ENCODE measurements at places on chromosomes 13 and 19.
A peak's percentile ranks its signal among the peaks of the same experiment; 100 is the strongest.

GRCh38 chr19:15038294-15038693 is 11.0 kb upstream of the CASP14 start:
- DNase-seq: no peak

- DNase-seq: no peak
Measured at GRCh38 chr13:99688776-99689175, 187.5 kb downstream of the TM9SF2 start.

DNA sequence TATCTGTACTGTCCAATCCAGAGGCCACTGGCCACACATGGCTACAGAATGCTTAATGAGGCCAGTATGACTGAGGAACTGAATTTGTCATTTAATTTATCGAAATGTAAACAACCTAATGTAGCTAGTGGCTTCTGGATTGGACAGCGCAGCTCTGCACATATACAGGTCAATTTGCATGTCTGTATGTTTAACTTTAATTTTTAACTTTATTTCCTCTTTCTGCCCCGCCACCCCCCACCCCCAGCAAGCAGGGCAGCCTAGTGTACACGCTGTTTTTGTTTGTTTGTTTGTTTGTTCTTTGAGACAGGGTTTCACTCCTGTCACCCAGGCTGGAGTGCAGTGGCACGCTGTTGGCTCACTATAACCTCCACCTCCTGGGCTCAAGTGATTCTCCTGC is 15.5 kb downstream of the ZSWIM9 start:
- DNase-seq: no peak

- no peak for DNase-seq
Measured at GRCh38 chr19:55585658-55586339, 5.2 kb upstream of the ZNF579 start.

DNA sequence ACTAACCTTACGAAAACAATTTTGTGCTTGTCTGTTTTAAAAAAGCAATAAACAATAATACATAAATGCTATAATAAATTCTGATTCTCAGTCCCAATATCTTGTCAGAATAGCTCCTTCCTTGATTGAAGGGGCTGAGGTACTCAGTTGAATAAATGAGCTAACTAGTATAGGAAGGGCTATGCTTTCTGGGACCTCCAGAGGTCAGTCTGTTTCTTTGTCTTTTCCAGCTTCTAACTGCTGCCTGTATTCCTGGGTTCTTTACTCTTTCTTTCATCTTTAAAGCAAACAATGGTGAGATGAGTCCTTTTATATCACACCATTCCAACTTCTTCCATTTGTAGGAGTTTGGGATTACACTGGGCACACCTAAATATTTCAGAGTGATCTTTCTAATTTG is 1297.0 kb upstream of the ATXN8OS start:
- DNase-seq: no peak

- no peak for DNase-seq
Measured at GRCh38 chr13:38590796-38591507, 95.9 kb upstream of the FREM2 start.

- DNase-seq: no peak
Measured at GRCh38 chr19:55311797-55312196, 13.3 kb downstream of the TMEM150B start.

DNA sequence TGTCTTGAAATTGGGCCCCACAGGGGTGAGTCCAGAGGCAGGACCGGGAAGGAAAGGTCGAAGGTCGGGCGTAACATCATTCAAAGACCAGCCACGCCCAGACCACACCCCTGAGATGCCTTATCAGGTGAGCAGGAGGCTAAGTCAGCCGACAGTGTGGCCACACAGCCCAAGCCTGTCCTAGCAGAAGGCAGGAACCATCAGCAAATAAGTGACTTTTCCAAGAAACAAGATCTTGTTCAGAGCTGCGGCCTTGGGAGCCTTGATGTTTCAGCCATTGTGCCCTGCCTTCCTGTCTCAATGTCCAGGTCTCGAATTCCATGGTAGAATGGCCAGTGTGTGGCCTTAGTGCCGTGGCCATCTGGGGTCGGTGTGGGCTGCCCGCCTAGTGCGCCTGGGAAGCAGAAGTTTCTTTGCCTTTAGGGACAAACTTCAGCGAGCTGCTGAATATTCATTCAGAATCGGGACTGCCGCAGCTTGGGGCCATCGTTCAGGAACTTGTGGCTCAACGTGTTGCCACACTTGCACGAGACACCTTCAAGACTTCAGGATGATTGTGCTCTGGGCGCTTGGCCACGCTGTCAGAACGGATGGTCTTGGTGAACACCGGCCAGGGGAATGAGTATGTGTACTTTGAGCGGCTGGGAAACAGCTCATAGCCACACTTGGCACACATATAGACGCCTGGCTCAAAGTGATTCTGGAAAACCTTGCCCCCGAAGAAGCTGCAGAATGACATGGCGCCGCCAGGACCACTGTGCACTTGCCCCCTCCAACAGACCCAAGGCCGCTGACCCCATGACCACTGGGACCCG is 6.1 kb upstream of the IFNL4 start:
- DNase-seq: no peak

DNA sequence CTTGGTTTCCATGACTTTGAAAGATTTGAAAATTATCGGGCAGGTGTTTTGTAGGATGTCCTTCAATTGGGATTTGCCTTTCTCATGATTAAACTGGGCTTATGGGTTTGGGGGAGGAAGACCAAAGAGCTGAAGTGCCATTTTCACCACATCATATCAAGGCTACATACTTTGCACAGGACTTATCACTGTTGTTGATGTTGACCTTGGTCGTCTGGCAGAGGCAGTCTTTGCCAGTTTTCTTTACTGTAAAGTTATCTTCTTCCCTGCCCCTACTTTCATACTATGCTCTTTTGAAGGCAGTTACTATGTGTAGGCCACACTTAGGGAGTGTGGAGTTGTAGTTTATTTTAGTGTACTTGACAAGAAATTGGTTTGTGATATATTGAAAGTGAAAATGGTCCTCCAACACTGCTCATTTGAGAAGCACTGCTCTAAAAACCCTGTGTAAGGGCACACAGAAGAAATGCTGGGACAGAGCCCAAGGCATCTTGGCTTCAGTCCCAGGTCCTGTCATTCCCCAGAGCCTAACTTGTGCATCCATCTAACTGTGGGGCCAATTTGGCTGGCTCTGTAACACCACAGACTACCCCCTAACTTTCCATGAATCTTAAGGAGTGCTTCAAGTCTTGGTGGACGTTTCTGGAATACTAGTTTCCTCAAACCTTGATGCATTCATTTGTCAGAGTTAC is 384.9 kb downstream of the KCNRG start:
- no peak for DNase-seq

GRCh38 chr19:49019242-49019932 is 2.5 kb upstream of the LHB start:
- DNase-seq: no peak

DNA sequence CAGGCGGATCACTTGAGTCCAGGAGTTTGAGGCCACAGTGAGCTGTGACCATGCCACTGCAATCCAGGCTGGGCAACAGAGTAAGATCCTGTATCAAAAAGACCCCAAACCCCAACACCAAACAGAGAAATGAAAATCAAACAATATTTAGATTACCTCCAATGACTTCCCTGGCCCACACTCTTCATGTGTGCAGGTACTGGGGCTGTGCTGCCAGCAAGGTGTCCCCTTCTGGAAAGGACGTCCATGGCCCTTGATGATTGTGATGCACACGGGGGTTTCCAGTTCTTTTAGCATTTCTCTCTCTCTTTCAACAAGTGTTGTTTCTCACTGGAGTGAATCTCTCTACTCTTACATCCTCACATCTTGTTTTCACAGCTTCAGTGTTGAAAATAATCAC is 23.7 kb upstream of the LGALS14 start:
- DNase-seq: no peak

GRCh38 chr13:20412691-20413355 is 112.8 kb downstream of the CRYL1 start:
- DNase-seq: no peak

- DNase-seq: no peak
Measured at GRCh38 chr19:38671654-38672053, 24.2 kb downstream of the ACTN4 start.

GRCh38 chr19:3785938-3786824 is at the start of gene MATK:
Gene MATK (minus strand): TSS chr19:3786381. CDS start chr19:3785135, 1,246 bp downstream.
- DNase-seq: no peak

DNA sequence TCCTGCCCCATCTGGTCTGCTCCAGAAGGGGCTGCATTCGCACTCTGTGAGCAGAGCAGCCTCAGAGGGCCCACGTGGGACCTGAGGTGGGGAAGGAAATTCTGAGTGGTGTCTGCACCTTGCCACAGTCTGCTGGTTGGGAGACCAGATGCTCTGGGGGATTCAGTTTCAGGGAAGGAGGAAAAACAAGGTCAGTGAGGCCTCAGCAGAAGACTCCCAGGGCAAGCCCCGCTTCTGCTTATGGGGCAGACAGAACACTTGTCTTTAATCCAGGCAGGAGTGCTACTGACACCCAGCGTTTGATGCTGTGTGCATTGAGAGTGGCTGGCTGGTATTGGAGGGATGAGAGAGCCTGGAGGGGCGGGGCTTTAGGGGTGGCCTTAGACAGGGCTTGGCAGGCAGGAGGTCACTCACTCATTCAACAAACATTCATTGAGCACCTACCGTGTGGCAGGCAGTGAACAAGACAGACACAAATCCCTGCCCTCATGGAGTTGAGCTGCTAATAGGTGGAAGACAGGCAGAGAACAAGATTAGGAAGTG is 4.9 kb upstream of the CLEC17A start:
- no peak for DNase-seq

DNA sequence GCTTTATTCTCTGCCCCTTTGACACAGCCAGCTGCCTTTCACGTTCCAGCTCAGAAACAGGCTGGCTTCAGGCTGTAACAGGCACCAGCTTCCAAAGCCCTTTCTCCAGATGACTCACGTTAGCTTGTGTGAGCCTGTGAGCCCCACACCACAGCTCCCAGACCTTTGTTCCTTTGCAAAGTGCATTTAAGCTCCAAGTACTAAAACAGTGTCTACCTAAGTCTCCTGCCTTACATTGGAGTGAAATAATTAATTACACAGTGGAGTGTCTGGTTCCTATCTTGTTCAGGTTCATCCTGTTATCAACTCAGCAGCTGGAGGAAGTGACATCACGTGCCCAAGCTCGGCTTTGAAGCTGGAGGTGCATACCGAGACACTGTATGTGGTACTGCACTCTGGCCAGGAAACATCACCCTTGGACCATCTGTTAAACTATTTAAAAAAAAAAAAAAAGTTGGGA is 475.8 kb downstream of the FOXO1 start:
- DNase-seq: no peak

DNA sequence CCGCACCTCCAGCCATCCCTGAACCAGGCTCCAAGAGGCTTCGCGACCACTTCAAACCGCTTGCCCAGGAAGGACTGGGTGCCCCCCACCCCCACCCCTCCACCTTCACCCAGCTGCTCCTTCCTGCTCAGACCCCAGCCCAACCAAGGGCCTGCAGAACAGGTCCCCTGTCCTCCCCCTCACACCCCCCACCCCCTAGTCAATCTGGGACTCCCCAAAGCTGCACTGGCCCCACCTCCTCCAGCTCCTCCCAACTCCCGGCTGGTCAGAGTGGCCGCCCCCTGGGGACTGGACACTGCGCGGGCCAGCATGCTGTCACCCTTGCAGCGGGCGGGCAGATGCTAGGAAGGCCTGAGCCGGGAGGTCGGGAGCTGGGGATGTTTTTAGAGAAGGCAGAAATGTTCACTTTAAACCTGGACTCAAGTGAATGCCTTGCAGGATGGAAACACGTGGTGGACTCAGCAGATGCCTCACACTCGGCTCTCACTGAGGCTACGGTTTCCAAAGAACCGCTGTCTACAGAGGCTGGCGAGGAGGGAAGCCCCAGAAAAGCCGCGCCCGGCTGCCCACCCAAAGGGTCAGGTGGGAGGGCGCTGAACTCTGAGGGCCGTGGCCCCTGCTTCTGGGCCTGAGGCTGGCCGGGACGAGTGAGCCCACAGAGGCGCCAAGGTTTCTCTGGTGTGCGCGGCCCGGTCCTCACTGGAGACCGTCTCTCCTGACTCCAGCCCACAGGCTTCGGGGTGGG is 8.0 kb downstream of the RPL36 start:
- no peak for DNase-seq

- DNase-seq: no peak
Measured at GRCh38 chr13:56317841-56318240, 822.9 kb upstream of the PRR20A start.

GRCh38 chr19:24033963-24034342 is 53.0 kb upstream of the ZNF254 start:
- peak; percentile 92 for DNase-seq

GRCh38 chr13:55660851-55661250 is 1479.9 kb upstream of the PRR20A start:
- DNase-seq: no peak

GRCh38 chr13:88736026-88736425 is 1064.9 kb downstream of the SLITRK5 start:
- DNase-seq: no peak

DNA sequence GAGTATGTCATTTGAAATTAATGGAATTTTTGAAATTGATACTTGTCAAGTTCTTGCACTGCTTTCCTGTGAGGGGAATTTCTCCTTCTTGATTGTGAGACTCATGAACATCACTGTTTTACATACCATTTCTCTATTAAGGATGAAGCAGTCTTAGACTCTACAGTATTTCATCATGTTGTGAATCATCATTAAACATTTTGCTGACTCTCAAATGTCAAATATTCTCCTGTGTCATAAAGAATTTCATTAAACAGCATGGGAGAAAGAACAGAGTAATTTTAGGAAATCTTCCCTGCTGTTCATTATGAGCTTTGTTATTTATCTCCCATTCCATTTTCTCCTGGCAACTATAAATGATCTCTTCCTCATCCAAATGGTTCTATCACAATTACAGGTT is 729.0 kb downstream of the PCDH9 start:
- DNase-seq: no peak

- DNase-seq: no peak
Measured at GRCh38 chr19:22118132-22118531, 65.8 kb downstream of the ZNF257 start.

DNA sequence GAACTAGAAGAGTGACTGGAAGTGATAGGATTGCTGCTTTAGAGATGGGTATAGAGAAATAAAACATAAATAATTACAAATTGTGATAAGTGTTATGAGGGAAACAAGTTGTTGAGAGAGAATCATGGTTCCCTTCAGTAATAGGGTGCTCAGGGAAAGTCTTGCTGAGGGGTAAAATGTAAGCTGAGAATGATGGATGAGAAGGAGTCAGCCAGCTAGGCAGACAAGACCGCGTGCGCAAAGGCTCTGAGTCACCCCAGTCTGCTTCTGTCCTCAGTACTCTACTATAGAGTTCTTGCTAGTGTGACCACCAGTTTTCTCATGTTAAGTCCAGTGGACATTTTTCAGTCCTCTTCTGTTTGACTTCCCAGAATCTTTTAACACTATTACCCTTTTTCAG is 39.5 kb downstream of the PCCA start:
- no peak for DNase-seq

GRCh38 chr19:10975374-10976130 is 14.7 kb downstream of the SMARCA4 start:
- DNase-seq: no peak

GRCh38 chr19:53982001-53982451 is 9.4 kb upstream of the CACNG6 start:
- DNase-seq: no peak

GRCh38 chr13:91249370-91249769 is 98.1 kb upstream of the MIR17HG start:
- DNase-seq: no peak

- DNase-seq: no peak
Measured at GRCh38 chr19:28876609-28877123, 336.3 kb downstream of the UQCRFS1 start.

- no peak for DNase-seq
Measured at GRCh38 chr13:68944272-68944671, 1163.4 kb upstream of the ATXN8OS start.
